ENCODE measurements at places on chromosomes 11 and 22. TPM values are rescaled to one million over a fixed set of nuclear protein-coding genes. Genes with fewer than 3 reads are reported as not detected.

DNA sequence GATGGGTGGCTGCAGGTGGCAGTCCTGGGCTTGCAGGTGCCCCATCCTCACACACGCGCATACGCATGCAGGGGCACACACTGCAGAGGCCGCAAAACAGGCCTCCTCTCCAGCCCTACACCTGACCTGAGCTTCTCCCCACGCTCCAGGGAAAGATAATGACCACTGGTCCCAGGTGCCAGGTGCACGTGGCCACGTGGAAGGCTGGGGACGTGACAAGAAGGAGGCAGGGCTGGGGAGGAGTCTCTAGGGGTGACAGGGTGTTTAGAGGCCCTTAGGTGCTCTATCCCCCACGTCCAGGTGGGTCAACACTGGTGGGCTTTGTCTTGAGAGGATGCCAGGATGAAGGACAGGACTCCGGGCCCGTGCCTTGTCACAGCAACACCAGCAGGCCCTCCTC lies 23.5 kb upstream of the CPT1A start:
- no peak for DNase-seq

GRCh38 chr11:2708151-2708581 lies 8.4 kb upstream of the KCNQ1OT1 start:
- DNase-seq, result no peak

DNA sequence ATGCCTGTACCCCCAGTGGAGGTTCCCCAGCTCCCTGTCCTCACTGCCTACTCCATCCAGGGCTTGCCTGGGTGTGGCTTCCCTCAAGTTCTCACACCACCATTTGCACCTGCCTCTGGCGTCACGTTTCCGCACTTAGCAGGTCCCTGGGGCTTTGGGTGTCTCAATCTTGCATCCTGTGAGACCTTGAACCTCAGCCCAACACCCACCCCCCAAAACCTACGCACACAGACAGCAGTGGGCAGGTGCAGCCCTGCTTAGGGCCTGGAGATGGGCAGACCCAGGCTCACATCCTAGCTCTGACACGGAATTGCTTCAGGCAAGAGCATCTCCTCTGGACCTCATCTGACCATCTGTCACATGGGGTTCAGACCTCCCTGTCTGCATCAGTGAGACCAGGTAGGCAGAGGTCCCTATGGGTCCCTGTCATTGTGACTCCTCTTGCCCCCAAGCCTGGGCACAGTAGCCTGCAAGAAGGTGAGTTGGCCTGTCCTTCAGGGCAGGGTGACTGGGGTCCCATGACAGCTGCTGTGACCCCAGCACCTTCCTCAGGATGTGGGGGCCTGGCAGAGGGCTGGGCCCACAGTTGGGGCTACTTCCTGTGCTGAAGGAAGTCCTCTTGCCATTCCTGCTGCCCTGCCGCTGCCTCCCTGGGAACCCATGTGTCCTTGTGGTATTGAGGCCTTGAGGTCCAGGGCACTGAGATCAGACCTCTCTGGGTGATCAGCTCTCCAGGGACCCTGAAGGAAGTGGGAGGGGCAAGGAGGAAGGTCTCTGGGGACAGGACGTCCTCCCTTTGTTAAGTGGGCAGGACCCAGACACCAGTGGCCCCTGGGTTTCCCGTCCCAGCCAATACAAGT lies 2.0 kb downstream of the SIPA1 start:
- DNase-seq, result no peak

GRCh38 chr11:78268591-78269410 lies 80.1 kb downstream of the USP35 start:
- DNase-seq, result peak; percentile 39

GRCh38 chr11:77886401-77886800 lies 65.5 kb downstream of the AAMDC start:
- no peak for DNase-seq

- DNase-seq, result no peak
Measured at GRCh38 chr22:23862103-23862502, 4.4 kb downstream of the SLC2A11 start.

- DNase-seq, result no peak
Measured at GRCh38 chr22:27251563-27251962, 550.0 kb downstream of the MN1 start.

- DNase-seq, result no peak
Measured at GRCh38 chr11:70226183-70226582, 23.1 kb downstream of the FADD start.

GRCh38 chr11:76673176-76674142 lies 2.9 kb upstream of the LRRC32 start:
- DNase-seq, result no peak

GRCh38 chr22:27207907-27208306 lies 550.5 kb downstream of the MIAT start:
- DNase-seq, result no peak

DNA sequence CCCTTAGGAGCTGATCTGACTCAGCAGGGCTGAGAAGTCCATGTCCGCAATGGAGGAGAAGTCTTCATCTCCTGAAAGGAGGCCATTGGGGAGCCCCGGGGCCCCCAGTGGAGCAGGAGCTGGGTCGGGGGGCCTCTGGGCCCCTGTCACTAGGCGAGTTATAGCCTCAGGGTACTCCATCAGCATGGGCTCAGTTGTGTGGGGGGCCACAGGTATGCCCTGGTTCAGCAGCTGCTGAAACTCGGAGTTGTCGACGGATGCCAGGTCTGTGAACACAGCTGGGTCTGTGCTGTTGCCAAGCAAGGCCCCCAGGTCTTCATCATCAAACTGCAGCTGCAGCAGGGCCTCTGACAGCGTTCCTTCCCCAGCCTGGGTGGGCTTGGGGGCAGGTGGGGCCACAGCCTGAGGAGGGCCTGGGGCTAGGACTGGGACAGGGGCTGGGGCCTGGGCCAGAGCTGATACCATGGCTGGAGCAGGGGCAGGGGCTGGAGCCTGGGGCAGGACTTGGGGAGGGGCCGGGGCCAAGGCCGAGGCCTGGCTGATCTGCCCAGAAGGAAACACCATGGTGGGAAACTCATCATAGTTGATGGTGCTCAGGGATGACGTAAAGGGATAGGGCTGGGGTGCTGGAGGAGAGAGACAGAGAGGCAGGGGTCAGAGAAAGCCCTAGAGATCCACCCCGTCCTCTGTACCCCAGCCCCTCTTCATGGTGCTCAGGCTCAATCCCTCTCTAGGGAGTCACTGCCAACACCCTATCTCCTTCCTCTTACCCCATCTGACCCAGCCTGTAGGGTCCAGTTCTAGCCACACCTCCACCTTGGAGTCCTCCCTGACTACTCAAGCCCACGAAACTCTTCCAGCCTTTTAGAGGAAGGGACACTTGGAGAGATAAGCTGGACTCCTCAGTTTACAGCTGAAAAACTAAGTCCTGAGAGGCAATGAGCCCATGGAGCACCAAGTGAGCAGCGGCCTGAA lies 8.1 kb downstream of the RELA start:
- peak; percentile 22 for DNase-seq

DNA sequence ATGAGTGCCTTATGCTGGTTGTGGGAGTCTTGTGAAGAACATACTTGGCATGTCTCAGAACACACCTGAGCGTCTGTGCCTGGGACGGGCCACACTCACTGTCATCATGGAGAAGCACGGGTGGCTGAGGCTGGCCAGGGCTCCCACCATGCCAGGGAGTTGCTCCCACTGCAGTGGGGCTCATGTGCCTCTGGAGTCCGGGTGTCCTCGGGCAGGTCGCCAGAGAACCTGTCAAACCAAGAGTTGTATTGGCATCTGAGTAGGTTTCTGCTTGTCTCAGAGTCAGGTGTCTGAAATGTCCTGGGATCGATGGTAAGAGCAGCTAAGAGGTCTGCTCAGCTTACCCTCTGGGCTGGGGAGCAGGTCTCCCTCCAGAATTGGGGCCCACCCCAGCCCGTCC lies 92.1 kb downstream of the BCR start:
- DNase-seq, result no peak

GRCh38 chr11:44066732-44067141 lies 667 bp downstream of the ACCS start:
- no peak for DNase-seq

DNA sequence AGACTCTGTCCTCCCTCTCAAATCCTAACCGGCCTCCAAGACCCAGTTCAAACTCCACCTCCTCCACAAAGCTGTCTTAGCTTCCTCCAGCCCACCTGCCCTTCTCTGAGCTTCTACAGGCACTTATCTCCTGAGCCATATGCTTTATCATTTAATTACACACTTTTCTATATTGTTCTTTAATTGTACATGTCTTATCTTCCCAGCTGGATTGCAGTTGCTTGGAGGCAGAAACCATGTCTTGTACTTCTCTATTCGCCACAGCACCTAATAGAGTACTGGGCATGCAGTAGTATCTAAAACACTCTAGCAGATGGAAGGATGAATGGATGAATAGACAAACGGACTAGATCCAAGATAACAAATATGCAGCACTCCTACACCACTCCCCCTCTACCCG lies 11.3 kb downstream of the TRIM29 start:
- DNase-seq, result no peak

DNA sequence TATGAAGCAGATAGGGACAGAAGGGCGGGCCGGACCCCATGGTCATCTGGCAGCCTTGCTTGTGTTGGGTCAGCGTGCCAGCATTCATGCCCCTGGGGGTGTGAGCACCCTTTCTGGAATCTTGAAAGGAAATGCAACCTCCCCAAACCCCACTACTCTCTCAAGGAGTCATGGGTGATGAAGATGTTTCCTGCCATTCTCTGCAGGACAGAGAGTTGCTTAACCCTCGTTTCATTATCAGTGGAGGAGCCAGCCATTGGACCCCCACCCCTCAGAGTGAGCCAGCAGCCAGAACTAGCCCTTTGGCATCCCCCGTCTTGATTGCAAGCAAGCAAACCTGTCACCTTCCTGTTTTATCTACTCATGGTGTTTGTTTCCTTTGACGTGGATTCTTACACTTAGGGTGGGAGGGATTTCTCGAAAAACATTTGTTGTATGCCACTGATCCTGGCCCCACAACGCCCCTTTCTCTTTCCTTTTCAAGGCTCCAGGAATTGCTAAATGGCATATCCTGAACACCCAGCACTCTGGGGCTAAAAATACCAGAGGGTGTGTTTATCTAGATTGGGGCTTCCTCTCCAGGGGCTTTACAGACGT lies 258.3 kb downstream of the ETS1 start:
- DNase-seq, result peak; percentile 22

Gene C11orf65
- polyA plus RNA-seq, result 1.3 TPM

Gene RAPSN
- polyA plus RNA-seq, result 0.33 TPM

Gene PAX6
- 0.20 TPM for polyA plus RNA-seq

Gene B3GAT1
- polyA plus RNA-seq, result 2.1 TPM

Gene LRRC74B
- not detected for polyA plus RNA-seq

Gene CRYAB
- 77.8 TPM for polyA plus RNA-seq

Gene LDHAL6A
- 0.13 TPM for polyA plus RNA-seq

Gene CPT1B
- 28.7 TPM for polyA plus RNA-seq
